ENCODE measurements at places on chromosomes 13 and 19.

DNA sequence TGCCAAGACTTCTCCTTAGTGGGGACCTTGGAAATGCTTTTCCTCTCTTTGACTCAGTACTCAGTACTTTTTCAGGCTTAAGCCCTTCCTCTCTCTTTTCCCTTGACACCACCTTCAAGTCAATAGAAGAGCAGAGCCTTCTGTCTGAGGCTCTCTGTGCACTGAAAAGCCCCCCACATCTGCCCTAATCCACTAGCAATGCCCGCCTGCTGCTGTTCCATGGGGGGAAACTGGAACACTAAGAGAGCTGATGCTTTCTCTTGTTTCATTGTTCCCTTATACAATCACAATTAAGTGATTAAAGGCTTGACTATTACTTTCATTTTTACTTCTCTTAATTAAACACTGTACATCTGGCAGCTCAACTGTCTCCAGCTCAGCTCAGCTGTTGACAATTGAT lies 254.5 kb downstream of the SLITRK6 start:
- no peak for DNase-seq

GRCh38 chr19:30135797-30136196 lies 193.8 kb downstream of the URI1 start:
- no peak for DNase-seq

- DNase-seq: peak; percentile 47
These were observed 12.1 kb downstream of the PIN1 start for GRCh38 chr19:9847087-9847671.

DNA sequence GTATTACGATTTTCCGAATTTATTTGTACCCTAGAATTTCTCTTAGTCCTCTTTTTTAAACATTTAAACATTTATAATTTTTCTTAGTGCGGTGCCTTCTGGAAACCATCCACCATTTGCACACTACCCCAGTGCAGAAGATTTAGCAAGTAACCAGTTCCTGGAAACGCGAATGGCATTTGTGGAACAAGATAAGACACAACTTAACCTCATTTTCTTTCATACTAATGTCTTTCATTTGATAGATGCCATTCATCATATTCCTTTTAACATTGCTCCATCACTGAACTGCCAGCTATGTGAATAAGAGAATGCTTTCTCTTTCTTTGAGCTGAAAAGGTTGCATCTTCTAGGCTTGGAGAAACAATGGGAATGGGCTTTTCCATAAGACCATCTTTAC lies 6.8 kb downstream of the FRY start:
- DNase-seq: no peak

DNA sequence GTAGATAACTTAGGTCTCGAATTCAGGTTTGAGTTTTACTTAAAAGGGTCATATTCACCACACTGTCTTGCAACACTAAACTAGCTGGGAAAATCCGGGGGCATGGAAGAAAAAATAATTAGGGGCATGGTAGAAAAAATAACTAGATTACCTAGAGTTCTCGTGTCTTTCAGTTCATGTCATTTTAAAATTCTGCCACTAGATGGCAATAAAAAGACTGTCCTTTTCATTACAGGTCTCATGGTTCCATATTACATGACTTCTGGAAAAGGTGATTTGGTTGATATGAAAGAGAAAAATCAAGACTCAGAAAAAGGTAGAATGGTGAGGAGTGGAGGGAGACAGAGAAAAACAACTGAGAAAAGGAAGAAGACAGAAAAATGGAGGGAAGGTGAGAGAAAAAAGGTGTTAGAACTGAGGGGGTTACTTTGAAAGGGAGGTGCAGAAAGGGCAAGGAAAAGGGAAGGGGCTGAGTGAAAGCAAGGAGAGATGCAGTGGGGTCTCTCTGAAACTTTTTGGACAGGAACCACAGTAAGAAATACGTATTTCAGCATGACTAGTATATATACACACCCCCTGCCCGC lies 299.0 kb downstream of the KLF12 start:
- no peak for DNase-seq

DNA sequence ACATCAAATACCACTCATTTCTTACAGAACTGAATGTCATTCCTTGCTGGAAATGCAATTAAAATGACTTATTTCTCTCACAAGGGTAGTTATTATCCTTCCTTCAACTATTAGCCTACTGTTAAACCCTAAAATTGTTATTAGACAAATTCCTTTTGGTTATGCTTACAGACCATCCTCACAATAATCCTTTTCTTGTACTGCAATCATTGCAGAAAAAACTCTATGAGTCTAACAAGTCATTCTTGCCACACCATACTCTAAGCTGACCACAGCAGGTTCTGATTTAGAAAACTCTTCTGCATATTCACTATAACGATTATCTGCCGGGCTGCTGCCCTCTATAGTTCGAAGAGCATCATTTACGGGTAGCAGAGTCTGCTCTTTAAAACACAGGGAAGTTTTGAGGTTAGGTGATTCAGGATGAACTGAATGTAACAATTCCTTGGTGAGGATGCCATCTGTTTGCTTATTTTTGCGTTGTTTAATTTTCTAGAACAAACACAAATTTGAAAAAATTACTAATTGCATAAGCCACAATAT lies 38.2 kb downstream of the MTMR6 start:
- no peak for DNase-seq

- no peak for DNase-seq
These were observed 294.9 kb downstream of the NDFIP2 start for GRCh38 chr13:79775830-79776229.

DNA sequence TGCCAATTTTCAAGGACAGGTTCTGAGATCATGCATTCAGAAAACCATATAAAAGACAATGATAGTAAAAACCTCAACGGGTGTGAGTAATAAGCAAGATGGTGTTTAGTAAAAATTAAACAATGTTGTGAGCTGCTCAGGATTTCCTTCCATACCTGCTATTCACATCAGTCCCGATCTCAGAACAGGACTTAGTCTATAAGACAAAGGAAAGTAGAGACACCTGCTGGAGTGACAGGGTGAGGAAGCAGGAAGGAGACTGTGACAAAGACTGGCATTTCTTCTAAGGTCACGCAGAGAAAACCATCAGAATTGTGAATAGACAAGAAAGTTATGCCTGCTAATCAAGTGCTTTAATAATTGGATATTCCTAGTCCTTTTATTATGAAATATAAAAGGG lies 648.0 kb downstream of the DACH1 start:
- DNase-seq: no peak

GRCh38 chr13:52707375-52707774 lies 32.2 kb downstream of the CNMD start:
- DNase-seq: no peak

DNA sequence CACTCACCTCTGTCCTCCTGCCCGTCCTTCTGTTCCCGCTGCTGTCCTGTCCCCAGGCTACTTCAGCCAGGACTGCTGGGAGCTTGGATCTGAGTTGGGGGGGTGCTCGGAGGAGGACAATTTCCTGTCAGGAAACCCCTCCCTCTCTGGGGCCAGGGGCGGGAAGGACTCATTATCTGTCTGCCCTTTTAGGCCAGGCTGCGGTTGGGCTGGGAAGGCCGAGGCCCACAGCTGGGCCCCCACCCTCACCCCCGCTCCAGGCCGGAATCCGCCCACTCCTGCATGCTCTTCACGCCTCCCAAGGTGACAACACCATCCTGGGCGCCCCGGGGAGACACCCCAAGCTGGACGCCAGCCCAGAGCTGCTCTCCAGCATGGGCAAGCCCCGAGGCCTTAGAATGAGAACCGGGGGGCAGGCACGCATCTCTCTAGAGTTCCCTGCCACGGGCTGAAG lies at the start of gene EXOC3L2:
TSS of gene EXOC3L2 (minus strand) at position 74 of the 454 bp plus-strand sequence. CDS start 6,362 bp downstream, outside the sequence.
- DNase-seq: no peak

GRCh38 chr13:48159401-48159800 lies 64.5 kb upstream of the MED4 start:
- no peak for DNase-seq

DNA sequence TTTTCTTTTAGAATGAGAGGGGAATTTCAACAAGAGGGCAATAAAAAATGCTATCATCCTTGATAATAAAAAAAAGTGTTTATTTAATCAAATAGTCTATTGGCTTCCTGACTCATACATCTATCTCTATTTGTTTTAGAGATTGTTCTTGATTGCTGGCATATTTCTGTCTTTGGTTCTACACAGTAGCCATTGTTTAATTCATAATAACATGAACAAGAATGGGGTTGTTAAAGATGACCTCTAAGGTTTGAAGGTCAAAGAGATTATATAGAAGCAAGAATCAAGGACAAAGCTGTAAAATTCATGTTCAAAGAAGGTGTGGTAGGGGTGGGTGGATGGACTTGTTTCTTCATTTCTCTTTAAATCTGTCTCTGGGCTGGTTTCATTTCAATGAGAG lies 166.0 kb upstream of the KLF12 start:
- DNase-seq: no peak

GRCh38 chr19:1122972-1123363 lies 19.2 kb downstream of the GPX4 start:
- peak; percentile 18 for DNase-seq

- DNase-seq: no peak
These were observed 5.8 kb downstream of the SMIM7 start for GRCh38 chr19:16654140-16654539.

GRCh38 chr13:50537029-50537428 lies 306.5 kb downstream of the DLEU7 start:
- no peak for DNase-seq

- DNase-seq: peak; percentile 31
These were observed 1.4 kb downstream of the NOVA2 start for GRCh38 chr19:45972081-45972946.

DNA sequence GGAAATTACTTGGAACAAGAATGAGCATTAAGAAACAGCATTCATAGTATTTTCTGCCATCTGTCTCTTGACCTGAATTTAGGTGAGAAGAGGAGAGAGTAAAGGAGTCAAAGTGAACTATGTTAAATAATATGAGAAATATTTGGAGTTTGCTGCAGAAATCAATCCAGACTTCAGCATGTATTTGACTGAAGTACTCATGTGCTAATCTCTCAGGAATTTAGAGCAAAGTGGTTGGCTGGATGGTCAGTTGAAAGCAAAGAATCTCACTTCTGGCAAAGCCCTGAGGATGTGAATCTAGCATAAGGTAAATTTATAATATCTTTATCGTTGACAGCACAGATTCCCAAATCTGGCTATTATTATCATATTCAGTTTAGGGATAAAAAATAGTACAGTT lies 394.3 kb downstream of the PCDH17 start:
- no peak for DNase-seq

DNA sequence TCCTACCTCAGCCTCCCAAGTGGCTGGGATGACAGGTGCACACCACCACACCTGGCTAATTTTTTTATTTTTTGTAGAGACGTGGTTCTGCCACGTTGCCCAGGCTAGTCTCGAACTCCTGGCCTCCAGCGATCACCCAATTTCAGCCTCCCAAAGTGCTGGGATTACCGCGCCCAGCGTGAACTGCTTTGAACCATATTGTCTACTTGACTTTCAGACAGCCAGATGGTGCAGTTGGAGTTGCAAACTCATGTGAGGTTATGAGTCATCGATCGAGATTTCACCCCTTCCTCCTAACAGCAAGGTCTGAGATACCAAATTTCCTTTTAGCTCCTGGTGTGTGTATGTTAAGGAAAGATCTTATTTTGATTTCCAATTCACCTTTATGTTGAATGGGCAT lies 2.7 kb downstream of the SLC27A1 start:
- DNase-seq: no peak

DNA sequence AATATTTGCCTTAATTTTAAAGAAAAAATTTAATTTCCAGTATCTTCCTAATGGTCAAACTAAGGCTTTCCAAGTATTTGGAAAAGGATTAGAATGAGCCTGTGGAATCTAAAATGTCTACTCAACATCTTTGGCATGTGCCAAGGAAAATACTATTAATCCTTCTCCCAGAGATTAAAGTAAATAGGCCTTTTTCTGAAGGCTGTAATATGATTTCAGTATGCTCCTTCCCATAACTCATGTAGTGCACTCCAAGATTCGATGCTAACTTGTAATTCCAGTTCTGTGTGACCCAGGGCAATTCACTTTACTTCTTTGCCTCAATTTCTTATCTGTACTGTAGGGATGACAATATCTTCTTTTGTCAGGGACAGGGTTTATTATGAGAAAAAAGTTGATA lies 196.9 kb downstream of the ZIC5 start:
- DNase-seq: no peak

GRCh38 chr13:99085808-99086266 lies 108.0 kb upstream of the DOCK9 start:
- DNase-seq: no peak

GRCh38 chr19:15330801-15331418 lies 1.4 kb downstream of the BRD4 start:
- DNase-seq: no peak

- no peak for DNase-seq
These were observed 11.4 kb downstream of the ETFB start for GRCh38 chr19:51354742-51355148.

DNA sequence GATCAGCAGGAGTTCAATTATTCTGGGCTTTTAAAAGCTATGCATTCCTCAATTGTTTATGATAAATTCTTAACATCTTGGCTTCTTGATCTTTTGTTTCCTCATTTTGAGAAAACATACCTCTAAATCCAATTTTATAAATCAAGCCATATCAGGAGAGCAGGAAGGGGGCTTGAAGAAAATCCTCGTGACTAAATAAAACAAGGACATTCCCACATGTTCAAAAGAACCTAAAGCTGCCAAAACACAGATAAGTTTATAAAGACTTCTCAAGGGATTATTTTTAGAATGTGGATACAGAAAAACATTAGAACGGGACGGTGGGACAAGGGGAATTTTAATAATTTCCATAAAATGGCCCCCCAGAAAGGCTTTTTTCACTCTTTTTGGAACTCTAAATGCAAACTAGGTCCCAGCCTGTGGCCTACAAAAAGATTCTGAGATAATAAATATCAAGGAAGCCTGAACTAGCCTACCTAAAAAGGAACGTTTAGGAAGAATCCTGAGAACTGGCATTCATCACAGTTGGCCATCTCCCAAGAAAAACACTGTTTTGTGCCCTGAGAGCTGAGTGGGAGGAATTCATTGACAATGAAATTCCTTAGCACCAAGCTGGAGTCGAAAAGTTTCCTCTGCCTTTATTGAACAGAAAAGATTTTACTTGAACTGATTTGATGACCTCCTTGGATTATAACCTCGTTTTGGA lies 30.1 kb downstream of the ZAR1L start:
- DNase-seq: no peak

- DNase-seq: no peak
These were observed 9.8 kb downstream of the SHISA7 start for GRCh38 chr19:55433292-55433691.

GRCh38 chr13:43095771-43096719 lies 72.7 kb downstream of the DNAJC15 start:
- no peak for DNase-seq

GRCh38 chr19:7701654-7702457 lies at the start of gene FCER2:
FCER2 (minus strand) TSS chr19:7702131; CDS start chr19:7699760, 2,371 bp downstream.
- DNase-seq: no peak

DNA sequence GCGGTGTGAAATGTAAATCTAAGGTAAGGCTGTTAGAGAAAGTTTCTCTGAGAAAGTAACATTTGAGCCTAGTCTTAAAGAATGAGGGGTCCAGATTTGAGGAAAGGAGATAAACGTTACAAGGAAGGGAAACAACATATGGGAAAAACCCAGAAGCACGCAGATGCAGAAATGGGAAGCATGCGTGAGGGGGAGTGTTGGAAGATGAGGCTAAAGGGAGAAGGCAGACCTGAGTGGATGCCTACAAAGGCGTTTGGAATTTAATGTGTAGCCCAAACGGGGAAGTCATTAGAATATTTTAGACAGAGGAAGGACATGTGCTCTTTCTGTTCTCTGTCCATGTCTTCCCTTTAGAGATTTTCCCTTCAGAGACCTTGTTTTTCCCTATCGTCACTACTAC lies 61.0 kb downstream of the TPT1 start:
- DNase-seq: no peak

GRCh38 chr13:23670793-23671192 lies 100.6 kb downstream of the TNFRSF19 start:
- no peak for DNase-seq

Data from stimulated activated naive CD4-positive, alpha-beta T cell treated with Interleukin-2 at 50 U/mL for 16 hours (primary cell).